Right lung (tissue), 10 donors: ENCODE measurements at places on chromosomes 3 and 15.

DNA sequence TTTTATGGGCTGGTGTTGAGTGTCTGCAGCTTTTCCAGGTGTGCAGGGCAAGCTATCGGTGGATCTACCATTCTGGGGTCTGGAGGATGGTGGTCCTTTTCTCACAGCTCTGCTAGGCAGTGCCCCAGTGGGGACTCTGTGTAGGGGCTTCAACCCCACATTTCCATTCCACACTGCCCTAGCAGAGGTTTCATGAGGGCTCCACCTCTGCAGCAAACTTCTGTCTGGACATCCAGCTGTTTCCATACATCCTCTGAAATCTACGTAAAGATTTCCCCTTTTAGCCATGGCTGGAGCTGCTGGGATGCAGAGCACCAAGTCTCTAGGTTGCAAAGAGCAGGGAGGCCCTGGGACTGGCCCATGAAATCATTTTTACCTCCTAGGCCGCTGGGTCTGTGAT is 11.6 kb downstream of the RFX7 start:
- DNase-seq, result no peak

DNA sequence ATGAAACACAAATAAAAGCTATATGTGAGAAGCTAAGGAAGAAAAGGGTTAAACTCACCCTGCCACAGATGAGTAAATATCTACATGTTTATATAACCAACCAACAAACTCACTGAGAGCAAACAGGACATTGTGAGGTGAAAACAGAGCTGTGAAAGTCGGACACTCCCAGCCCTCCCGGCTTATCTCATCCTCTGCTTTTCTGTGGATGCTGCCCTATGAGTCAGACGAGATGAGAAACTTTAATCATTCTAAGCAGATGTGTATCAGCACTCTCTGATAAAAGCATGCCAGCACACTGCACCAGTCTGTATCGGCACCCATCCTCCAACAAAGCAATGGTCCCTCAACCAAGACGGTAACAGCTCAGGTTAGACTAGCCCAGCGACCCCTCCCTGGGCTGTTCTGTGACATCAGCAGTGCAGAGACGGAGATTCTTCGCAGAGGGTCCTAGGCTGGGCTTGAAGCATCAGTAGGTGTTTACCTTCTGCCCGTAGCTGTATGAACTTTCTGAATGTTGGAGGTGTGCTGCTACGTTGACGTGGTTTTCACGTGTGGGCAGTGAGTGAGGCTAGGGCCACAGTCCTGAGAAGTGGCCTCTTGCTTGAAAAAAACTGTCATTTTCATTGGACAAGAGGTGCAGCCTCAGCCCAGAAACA is 119.8 kb upstream of the ALDH1A3 start:
- DNase-seq, result no peak

- DNase-seq, result no peak
Measured at GRCh38 chr3:143098032-143098764, 21.4 kb upstream of the CHST2 start.

- no peak for DNase-seq
Measured at GRCh38 chr3:30162579-30162978, 443.8 kb upstream of the TGFBR2 start.

DNA sequence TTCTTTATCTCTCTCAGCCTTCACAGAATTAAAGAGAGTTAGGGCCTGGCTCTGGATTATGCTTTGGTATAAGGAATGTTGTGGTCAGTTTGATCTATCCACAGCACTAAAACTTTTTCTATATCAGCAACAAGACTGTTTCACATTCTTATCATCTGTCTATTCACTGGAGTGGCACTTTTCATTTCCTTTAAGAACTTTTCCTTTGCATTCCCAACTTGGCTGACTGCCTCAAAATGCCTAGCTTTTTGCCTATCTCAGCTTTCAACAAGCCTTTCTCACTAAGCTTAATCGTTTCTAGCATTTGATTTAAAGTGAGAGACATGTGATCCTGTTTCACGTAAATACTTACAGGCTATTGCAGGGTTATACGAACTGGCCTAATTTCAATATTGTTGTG is 471.8 kb downstream of the GBE1 start:
- DNase-seq, result no peak

GRCh38 chr15:70091726-70092463 is 5.8 kb downstream of the TLE3 start:
- DNase-seq, result no peak

- DNase-seq, result no peak
Measured at GRCh38 chr3:150419076-150419868, 11.2 kb downstream of the TSC22D2 start.

GRCh38 chr15:97072545-97072944 is 742.0 kb downstream of the NR2F2 start:
- DNase-seq, result peak; percentile 25

- DNase-seq, result no peak
Measured at GRCh38 chr15:79520654-79521053, 88.5 kb downstream of the MINAR1 start.

GRCh38 chr3:141128126-141128777 is 77.1 kb downstream of the SPSB4 start:
- DNase-seq, result no peak
